ENCODE measurements at places on chromosomes 6 and 20. TPM values are rescaled to one million over a fixed set of nuclear protein-coding genes. Genes with fewer than 3 reads are reported as not detected.
A peak's percentile ranks its signal among the peaks of the same experiment; 100 is the strongest.

DNA sequence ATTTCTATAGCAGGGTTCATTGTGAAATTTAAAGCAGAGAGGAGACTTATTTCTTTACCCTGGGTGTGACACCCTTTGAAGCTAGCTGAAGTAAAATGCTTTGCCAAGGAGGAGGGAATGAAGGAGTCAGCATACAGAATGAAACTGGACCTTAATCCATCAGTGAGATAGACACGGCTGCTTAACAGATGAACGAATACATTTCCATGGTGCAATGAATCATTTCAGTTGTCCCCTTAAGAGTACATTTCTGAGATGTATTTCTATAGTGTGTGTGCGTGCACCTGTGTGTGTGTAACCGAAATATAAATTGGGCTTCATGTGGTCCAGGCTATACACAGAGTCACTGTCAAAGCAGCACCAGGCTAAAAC is 73.8 kb upstream of the CD93 start:
- no peak for DNase-seq

DNA sequence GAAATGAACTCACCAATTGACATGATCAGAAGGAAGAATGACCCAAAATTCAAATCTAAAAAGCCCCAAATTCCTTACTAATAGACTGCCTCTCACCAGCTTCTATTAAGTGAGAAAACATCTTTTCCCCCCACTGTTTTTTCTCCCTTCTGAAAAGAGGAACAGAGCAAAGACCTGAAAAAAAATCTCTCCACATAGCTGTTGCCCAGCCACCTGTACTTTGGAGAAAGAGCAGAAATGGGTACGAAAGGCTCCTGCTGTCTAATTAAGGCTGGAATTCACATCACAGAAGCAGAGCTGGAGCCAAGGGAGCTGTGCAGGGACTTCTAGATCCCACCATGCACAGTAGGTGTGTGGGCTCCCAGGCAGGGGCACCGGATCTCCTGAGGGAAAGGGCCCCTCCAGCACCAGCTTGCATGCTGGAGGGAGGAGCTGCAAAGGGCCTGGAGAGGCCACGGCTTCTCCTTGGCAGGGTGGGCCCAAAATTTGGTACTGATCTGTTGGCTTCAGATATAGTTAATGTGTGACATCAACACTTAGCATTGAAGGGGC is 73.2 kb upstream of the DUSP22 start:
- no peak for DNase-seq

- DNase-seq = peak; percentile 99
Observed at GRCh38 chr6:16769131-16769985, 8.1 kb upstream of the ATXN1 start.

DNA sequence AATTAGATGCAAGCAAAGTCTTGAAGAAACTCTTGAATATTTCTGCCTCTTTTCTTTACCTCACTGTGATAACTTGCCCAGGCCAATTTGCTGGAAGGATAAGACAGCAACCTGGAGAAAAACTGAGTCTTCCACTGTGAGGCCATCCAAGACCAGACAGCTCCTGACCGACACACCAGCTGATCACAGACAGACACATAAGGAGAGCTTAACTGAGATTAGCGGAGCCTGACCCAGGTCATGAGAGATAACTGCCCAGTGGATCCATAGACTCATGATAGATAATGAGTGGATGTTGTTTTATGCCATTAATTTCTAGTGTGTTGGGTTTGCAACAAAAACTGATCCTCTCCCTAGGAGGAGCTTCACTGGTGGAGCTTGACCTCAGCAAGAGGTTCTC is 64.4 kb upstream of the NOX3 start:
- no peak for DNase-seq

DNA sequence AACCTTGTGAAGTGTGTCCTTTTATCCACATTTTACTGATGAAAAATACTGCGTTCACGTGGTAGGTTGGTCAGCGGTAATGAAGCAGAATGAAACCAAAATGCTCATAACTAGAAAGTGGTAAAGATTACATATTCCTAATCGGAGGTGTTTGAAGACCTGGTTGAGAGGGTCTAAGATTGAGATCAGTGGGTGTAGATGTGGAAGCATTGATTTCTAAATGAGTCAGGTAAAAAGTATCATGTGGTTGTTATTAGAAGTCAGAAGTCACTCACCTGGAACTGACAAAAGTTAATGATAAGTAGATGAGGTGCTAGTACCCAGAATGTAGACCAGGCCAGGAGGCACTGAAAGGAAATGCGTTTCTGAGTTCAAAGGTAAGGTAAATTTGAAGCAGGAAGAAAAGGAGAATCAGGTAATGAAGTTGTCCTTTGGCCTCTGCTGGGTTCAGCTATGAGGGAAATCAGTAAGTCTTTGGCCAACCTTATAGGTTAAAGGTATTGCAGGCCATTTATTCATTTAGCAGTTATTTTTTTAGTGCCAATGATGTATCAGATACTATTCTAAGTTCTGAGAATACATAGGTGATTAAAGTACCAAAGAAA is 31.2 kb downstream of the FAM83B start:
- DNase-seq = no peak

GRCh38 chr20:24437196-24438082 is 32.0 kb upstream of the SYNDIG1 start:
- DNase-seq = no peak

GRCh38 chr6:35583893-35584688 is 71.4 kb upstream of the TULP1 start:
- DNase-seq = peak; percentile 61

- no peak for DNase-seq
Observed at GRCh38 chr6:74181471-74181870, 485.5 kb downstream of the CD109 start.

DNA sequence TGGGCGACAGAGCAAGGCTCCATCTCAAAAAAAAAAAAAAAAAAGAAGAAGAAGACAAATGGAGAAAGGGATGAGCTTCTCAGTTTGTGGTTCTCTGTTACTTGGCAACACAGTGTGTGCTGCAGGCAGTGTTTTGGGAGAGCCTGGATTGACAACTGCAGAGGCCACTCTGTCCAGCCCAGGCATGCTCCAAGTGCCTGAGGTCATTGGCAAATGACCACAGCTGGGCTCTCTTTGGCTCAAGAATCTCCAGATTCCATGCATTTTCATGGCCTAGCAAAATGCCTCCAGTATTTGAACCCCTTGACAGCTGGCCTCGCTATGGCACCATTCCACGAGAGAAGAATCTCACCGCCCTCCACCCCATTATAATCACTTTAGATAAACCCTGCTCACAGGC is 126.2 kb downstream of the ANKRD60 start:
- peak; percentile 100 for DNase-seq

GRCh38 chr6:16591396-16592222 is 169.7 kb downstream of the ATXN1 start:
- no peak for DNase-seq

DNA sequence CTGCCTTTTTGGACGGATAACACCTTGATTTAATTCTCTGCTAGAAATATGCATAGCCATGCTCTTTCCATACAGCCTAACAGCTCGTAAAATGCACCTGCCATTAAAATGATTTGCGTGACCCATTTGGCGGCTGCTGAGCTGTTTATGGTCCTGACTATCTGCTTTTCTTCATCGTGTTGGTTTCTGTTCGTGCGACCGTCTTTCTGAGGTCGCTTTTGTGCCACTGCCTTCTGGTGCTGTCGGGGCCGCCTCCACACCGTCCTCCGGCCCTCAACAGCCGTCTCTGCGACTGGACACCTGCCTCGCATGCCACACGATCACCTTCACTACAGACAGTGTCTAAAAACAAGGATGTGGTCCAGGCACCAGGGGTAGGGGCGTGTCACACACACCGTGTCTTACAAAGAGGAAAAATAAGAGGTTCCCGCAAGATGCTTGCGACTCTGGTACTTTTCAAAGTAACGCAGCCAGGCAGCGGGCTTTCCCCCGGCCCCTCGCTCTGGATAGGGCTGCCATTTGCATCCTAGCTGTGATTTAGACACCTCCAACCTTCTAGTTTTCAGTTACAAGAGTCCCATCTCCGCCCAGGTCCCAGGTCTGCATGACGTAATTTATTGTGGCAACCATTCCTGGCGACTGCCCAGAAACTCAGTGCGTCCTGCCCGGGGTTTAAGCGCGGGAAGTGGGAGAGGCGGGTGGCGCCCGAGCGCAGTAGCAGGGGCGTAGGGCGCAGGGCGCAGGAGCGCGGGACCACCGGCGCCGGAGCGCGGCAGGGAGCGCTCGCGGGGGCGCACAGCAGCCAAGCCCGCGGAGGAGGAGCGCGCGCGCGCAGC is at the start of gene STMND1:
TSS of gene STMND1 (plus strand) at position 629 of the 836 bp plus-strand sequence. CDS start 208 bp downstream, outside the sequence.
- peak; percentile 38 for DNase-seq

GRCh38 chr6:96823743-96824142 is 13.5 kb downstream of the GPR63 start:
- no peak for DNase-seq

GRCh38 chr6:157170535-157170934 is 152.8 kb downstream of the TMEM242 start:
- no peak for DNase-seq

DNA sequence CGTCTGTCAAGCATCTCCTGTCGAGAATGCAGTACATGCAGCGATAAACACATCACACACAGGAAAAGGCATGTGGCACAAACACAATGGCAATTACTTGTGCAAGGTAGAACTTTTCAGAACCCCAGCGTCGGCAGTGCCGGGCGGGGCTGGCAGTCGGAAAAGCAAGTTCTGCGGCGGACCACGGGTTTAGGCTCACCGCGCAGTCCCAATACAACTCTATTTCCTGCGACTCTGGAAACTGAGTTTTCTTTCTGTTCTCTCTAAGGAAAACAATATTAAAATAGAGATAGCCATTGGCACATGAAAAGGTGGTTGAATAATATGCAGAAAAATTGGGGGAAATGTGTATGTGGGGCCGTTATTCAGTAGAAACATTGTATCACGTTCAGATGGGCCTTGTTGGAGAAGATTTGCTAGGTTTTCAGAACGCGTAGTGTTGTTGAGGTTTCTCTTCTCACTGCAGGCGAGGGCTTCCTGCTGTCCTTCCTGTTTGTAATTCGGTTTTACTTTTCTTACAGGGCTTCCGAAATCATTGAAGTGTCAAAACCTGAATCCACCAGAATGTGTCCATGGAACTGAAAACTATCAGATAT is 369.5 kb downstream of the THBS2 start:
- DNase-seq = no peak

GRCh38 chr20:21082584-21082983 is 23.6 kb downstream of the LINC00237 start:
- DNase-seq = no peak

DNA sequence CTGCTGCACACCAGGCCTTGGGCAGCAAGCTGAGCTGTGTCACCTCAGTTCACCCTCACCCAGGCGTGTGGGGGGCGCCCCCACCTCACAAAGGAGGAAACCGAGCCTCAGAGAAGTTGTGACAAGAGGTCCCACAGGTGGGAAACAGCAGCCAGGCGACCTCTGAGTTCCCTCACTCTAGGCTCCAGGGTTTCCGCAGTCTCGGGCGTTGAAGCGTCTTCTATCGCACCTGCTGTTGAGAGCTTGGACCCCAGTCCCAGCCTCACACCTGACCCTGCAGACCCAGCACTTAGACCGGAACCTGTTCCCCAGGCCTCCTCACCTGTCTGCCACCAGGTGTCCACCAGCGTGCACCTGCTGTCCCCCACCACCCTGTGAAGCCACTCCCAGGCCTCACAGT is 22.3 kb upstream of the APMAP start:
- no peak for DNase-seq

DNA sequence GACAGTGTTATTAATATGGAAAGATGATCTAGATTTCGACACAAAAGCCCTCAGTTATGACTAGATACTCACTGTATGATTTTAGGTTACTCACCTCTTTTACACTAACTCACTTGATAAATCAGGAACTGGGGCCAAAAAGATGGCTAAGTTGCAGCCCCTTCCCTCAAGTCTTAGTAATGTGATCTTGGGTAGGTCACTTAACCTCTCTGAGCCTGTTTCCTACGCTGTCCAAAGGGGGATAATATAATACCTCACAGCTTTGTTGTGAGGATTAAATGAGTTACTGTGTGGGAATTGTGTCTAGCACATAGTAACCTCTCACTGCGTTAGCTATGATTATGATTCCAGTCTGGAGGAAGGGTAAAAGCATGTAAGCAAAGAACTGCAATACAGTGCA is 1.3 kb downstream of the TTI1 start:
- DNase-seq = no peak

DNA sequence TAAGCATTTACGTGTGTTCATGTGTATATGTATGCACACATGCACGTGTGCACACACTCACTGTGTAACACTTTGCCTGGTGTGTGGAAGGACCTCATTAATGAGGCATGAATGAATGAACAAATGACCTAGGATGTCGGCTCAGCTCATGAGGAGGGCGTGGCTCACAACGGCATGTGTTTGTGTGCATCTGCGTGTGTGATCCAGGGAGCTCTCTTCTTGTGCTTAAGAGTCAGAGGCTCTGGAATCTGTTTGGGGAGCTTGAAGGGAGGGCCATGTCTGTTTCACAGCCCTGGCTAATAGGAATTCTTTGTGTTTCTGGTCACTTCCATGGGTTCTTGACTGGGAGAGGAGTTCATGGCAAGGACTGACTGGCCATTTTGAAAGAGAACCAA is 32.7 kb downstream of the TOX2 start:
- peak; percentile 66 for DNase-seq

- peak; percentile 15 for DNase-seq
Observed at GRCh38 chr6:158150701-158151100, 17.4 kb downstream of the SERAC1 start.

GRCh38 chr6:19394687-19395086 is 442.5 kb upstream of the ID4 start:
- no peak for DNase-seq

DNA sequence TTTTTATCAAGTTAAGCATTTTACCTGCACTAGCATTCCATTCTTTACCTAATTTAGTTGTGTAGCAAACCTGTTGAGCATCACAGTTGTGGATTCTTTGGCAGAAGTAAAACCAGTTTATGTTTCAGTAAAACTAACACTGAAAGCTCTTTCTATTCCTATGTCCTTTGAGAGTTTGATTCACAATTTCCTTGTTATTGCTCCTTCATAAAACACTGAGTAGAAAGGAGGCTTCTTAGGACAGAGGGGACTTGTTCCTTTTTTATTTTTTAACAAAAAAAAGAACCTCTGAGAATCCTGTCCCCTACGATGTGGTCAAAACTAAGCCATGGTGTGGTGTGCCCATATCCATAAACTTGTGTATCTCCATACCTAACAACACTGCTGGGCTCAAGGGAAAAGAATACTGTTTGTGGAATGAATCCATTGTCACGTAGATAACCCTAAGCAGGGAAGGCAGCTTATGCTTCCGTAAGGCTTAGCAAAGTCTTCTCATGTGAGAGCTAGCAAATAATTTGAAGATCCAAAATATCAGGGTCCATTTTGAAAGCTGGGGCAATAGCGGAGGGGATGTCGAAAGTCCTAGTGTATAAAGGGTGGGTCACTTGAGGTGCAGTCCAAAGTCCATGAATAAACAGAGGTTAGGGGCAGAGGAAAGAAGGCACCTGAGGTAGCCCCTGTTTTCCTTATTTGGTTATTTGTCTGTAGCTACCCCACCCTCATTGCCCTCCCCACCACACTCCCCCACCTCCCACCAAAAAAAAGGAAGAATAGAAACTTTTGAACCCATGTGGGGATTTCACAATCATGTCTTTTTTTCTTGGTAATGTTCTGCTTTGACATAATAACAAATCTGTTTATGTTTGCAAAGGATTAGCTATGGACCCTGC is 71.0 kb downstream of the PLAGL1 start:
- DNase-seq = no peak

- DNase-seq = no peak
Observed at GRCh38 chr20:62028384-62028783, 37.3 kb downstream of the TAF4 start.

The AK9 gene
- total RNA-seq = 5.6 TPM

The QRSL1 gene
- 13.9 TPM for total RNA-seq

The NMBR gene
- total RNA-seq = not detected

The TINAG gene
- total RNA-seq = not detected

The HMGCLL1 gene
- not detected for total RNA-seq

The C20orf202 gene
- total RNA-seq = not detected

The RBPJL gene
- total RNA-seq = not detected

The SNAP25 gene
- total RNA-seq = 31.3 TPM

The TDRD6 gene
- not detected for total RNA-seq

The SLC17A3 gene
- not detected for total RNA-seq
